ENCODE measurements at places on chromosomes 16 and 17. TPM values are rescaled to one million over a fixed set of nuclear protein-coding genes. Genes with fewer than 3 reads are reported as not detected.

CIAPIN1 gene
- 29.0 TPM for total RNA-seq

TMEM114 gene
- total RNA-seq: not detected

TBC1D26 gene
- total RNA-seq: 0.15 TPM

CSF3 gene
- 1.3 TPM for total RNA-seq

KCNJ18 gene
- total RNA-seq: not detected

GPATCH8 gene
- 12.1 TPM for total RNA-seq

NRN1L gene
- total RNA-seq: 0.30 TPM

BRCA1 gene
- total RNA-seq: 25.4 TPM

SPNS3 gene
- not detected for total RNA-seq

KRT9 gene
- not detected for total RNA-seq

All from bronchus fibroblast of lung (primary cell).